ENCODE measurements at places on chromosomes 12 and 14.

DNA sequence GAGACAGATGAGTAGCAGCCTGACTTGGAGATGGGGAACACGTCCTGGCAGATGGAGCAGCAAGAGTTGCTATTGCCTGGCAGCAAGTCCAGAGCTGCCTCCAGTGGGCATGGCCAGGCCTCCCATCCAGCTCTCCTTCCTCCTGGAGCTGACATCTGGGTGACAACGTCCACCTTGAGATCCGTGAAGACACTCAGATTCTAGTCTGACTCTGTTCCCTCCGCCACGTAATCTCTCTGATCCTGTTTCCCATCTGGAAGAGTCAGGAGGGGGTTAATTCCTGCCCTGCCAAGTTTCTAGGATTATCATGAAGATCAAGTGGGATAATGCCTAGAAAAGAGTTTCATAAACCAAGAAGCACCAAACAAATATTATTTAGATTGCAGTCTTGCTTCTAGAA is 65.3 kb upstream of the FAM181A start:
- DNase-seq: no peak

- DNase-seq: no peak
Measured at GRCh38 chr14:68658943-68659931, 133.6 kb downstream of the ZFP36L1 start.

GRCh38 chr14:77622366-77622961 is 6.0 kb upstream of the SPTLC2 start:
- no peak for DNase-seq

DNA sequence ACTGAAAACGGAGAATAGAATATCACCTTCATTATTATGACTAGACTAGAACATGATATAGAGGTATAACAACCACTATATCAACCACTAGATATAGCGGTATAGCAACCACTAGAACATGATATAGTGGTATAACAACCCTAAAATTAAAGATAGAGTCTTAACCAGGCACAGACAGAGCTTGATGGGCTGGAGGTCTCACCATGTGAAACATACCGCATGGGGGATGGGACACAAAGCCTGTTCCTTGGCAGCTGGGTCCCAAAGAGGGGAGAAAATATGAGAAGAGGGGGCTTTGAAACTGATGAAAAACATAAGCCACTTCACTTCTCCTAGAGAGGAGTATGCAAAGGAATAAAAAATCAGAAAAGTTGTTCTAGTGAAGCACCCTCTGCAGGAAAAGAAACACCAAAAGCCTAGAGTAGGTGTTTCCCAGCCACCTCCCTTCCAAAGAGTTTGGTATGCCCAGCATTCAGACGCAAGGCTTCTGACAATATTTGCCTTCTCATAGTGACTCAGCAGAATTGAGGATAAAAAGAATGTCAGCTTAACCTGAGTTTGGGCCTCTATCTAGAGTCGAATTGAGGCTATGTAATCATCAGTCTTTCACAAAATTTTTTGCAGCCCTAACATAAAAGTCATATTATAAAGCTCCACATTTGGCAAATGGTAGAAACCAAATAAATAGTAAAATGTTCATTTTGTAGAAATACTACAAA is 316.4 kb downstream of the NOVA1 start:
- peak; percentile 13 for DNase-seq

DNA sequence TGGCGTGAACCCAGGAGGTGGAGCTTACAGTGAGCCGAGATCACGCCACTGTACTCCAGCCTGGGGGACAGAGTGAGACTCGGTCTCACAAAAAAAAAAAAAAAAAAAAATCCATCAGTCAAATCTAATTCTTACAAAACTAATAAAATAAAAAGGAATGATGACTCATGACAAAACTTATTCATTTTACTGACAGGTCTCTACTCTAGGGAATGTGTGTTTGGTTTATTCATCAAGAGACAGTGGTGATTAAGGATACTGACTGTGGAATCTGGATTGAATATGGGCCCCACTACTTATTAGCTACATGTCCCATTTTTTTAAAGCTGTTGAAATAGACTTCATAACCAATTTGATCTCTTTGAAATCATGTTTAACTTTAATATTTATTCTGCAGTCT is 29.3 kb upstream of the GAS2L3 start:
- no peak for DNase-seq
